K562 (cell line): ENCODE measurements at places on chromosomes 1 and 21. TPM values are rescaled to one million over a fixed set of nuclear protein-coding genes. Genes with fewer than 3 reads are reported as not detected.

INSRR gene
- 0.18 TPM in 2 replicates for total RNA-seq

C1orf94 gene
- total RNA-seq: not detected in 2 replicates

PRDX6 gene
- 540 and 565 TPM in 2 replicates for total RNA-seq

DNA sequence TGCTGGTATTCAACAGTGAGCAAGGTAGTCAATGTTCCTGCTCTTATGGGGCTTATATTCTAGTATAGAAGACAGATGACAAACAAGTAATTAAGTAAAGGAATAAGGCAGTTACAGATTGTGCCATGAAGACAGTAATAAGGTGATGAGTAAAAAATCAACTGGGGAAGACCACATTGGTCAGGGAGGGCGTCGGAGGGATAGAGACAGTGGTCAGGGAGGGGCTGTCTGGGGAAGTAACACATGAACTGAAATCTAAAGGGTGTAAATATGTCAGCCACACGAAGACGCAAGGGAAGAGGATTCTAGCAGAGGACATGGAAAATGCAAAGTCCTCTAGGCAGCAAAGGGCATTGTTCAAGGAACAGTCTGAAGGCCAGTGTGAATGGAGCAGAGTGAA, 10.1 kb downstream of the IL12RB2 start:
- no peak overlapping the region for H3K4me3 ChIP-seq
- no peaks in the 10 kb centered on the region for H3K4me1 ChIP-seq
- H3K36me3 ChIP-seq: no peaks in the 10 kb centered on the region
- H3K27me3 ChIP-seq: no peaks in the 10 kb centered on the region
- H3K27ac ChIP-seq: no peak overlapping the region
- DNase-seq: no peak

DNA sequence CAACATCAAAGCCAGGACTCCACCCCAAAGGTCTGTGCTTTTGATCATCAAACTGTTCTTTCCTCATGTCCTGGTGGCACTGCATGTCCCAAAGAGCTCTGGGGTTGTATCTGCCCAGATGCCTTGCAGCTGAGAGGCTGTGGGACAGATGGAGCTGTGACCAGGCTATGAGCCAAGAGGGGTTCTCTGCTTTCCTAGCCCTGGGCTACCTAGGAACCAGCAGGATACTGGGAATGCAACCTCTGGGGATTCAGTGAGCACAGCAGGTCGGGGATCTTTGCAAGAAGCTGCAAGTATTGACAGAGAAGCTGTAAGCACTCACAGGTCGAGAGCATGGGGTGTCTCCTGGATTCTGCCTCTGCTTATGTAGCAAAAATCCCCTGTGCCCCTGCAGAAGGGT, 186.6 kb downstream of the GRIK3 start:
- peaks cover 74% of the 10 kb centered on the region for H3K27me3 ChIP-seq
- H3K36me3 ChIP-seq: no peaks in the 10 kb centered on the region
- DNase-seq: no peak
- no peak overlapping the region for H3K4me3 ChIP-seq
- no peaks in the 10 kb centered on the region for H3K4me1 ChIP-seq

DNA sequence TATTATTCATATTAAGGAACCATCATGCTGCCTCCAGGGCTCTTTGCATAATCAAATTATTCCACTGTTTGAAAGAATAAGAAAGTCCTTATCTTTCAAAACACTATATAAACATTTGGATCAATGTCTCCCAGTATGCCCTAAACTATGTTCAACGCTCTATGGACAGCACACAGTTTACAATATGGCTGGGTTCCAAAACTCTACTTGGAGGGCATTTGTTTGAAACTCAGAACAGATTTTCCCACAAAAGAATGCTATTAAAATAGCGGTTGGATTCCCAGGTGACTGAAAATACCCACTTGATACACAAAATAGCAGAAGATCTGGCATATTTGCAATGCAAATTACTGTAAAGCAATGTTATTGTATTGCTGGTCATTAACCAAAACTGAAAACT, 3.2 kb downstream of the HAO2 start:
- H3K27me3 ChIP-seq: no peaks in the 10 kb centered on the region
- no peak for DNase-seq
- no peak overlapping the region for H3K27ac ChIP-seq
- no peaks in the 10 kb centered on the region for H3K4me1 ChIP-seq
- no peak overlapping the region for H3K4me3 ChIP-seq
